ENCODE measurements at places on chromosomes 5 and 9.
A peak's percentile ranks its signal among the peaks of the same experiment; 100 is the strongest.

DNA sequence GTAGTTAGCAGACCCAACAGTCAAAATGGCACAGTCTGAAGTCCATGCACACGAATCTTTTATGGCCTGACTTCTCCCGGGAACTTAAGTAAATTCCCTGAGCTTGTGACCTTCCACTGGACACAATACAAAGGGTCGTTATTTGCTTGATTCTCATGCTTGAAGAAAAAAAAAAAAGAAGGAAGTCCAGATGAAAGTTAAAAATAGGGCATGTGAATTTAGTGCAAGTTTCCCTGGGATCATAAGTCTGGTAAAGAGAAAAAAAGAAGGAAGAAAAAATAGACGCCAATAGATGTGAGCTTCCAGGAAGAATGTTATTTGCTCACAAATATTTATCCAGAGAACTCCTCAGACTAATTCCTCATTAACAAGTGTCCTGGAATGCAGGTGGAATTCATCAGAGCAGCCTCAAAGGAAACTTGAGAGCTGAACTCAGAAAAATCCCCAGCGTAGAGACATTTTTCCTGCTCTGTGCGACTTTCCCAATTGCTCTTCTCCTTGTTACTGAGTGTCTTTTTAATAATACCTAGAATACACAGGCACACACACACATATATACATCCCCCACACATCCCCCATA is 616.3 kb downstream of the EBF1 start:
- no peak for DNase-seq

DNA sequence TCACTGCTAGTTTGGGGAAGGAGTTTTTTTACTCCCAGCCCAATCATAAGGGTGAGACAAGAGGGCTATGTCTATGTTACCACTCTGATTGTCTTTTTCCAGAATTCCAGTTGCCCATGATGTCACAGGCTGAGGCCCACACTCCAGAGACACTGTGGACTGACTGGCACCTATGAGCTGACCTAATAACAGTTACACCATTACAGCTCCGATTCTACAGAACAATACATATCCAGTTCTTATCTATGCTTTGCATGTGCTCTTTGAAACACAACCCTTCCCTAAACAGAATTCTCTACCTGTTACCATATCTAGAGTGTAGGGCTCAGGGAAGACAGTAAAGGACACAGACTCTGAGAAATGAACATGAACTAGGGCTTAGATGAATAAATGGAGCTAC is 45.7 kb upstream of the ALDOB start:
- DNase-seq, result no peak

- no peak for DNase-seq
These were observed 569.6 kb upstream of the TUSC1 start for GRCh38 chr9:26247861-26248260.

DNA sequence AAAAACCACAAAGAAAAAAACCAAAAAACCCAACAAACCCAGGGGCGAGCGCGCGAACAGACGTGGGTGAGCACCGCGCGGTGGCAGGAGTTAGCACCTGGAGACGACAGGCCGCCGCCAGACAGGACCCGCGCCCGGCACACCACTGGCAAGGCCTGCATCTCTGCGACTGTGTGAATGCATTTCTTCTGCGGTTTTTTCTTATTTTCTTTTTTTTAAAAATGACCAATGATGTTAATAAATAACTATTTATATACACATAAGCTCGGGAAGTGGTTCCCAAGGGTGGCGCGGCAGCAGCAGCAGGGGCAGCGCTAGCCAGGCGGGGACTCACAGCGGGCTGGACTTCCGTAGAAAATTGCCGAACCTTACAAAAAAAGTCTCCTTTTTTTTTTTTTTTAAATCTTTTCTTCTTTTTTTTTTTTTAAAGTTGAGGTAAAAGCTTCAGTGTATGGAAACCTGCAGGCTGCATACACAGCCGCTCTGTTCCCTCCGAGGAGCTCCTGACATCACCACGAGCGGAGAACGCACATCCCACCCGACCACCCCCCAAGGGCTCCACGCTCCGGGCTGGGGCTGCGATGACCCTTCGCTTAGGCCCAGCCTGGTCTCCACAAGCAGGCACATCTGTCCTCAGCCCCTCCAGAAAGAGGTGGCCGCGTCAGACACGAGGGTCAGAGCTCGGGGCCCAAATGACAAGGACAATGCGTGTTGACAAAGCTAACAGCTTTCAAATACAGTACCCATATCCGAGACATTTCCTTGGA is 7.4 kb downstream of the BRD3OS start:
- DNase-seq, result no peak

DNA sequence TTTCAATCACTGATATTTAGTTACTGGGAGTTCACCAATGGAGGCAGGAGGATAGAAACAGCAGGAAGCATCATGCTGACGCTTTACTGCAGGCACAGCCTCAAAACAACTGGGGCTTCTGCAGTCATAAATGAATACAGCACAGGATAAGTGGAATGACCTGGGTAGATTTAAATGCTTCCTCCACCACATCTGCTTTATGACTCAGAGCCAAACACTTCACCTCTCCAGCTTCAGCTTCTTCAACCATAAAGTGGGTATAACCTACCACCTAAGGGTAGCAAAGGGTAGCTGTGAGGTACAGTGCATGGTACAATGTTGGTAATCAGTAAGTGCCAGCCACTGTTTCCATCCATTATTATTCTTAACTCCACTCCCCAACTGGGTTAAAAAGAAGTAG is 28.4 kb downstream of the RASEF start:
- DNase-seq, result no peak

DNA sequence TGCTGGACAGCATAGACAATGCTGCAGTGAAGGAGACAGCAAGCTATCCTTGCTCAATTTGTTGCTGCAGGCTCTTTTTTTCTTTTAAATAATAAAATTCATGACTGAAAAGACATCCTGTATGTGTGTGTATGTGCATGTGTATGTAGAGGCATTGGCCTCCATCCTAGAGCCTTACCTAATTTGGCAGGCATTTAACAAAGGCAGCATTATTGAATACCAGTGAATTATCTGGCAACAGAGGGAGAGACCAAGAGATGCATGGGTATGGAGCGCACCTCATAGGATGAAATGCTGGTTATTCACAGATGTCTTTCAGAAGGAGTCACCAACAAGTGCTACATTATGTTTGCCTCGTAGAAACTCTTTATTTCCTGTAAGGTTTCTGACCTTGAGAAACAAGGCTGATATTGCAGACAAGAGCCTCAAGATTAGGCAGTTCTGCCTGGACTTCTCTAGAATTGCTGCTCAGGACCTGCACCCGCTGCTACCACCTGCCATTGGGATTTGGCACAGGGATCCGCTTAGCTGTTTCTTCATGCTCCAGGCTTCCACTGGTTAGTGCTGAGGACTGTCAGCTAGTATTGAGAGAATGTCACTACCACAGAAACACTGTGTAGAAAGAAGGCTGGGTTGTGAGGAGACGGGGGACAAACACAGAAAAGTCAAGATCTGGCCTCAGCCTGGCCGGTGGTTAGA is 247.7 kb upstream of the RFX3 start:
- DNase-seq, result no peak

DNA sequence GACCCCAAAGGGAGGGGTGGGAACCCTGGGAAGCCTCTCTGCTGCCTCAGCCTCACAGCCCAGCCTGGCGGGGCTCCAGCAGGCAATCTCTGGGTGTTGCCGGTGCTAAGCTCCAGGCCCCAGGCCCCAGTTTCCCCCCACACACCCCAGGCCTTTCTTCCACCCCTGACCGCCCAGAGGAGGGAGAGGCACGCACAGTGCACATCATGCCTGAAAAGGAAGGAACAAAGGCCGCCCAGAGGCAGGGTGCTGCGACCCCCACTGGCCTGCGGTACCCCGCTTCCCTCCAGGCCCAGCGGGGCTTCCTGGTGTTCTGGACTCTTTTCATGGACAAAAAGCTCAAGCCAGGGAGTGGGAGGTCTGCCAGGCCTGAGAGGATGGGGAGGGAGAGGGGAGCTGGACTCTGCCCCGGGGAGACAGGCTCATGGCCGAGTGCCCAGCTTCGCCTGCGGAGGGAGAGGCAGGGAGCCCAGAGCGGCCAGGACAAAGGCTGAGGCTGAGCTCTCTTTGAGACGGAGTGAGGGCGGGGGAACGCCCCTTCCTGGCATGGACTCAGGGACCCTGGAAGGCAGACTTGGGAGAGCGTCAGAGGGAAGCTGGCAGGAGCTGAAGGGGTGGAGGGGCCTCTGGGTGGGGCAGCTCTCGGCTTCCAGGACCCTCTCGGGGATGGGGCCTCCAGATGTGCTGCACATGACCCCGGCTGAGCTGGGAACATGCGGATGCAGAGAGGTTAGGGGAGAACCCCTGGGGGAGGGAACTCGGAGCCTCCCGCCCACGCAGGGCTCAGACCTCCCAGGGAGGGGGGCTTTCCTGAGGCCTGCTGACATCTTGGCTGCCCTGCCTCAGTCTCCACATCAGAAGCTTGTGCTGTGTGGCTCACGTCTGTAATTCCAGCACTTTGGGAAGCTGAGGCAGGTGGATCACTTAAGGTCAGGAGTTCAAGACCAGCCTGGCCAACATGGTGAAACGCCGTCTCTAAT is 1.8 kb upstream of the ENTPD2 start:
- DNase-seq, result peak; percentile 52

DNA sequence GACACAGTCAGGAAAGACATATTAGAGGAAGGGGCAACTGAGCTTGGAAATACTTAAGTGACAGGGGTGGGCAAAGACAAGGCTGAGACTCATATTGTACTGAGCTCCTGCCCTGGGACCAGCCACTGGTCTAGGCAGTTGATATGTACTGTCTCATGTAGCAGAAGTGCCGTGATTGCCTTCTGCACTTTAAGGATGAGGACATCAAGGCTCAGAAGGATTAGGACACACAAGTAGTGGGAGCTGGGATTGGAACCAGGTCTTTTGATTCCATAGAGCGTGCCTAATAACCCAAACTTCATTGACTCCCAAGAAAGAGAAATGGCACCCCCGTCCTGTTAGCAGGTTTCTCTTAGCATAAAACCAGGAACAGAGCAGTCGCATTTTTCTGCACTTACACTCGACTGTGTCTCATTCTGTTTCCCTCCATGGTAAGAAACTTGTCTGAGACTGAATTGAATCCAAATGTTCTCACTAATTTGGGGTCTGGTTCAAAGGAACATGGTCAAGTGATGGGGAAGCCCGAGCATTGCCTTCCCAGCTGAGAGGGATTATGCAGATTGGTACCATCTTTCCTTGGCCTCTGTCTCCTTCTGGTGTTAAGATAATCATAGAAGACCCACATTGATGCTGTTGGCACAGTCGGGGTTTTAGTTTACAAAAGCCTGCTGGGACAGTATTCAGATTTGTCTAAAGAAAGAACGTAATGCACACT is 70.4 kb downstream of the ANGPTL2 start:
- no peak for DNase-seq

GRCh38 chr9:108640230-108640629 is 215.6 kb downstream of the ACTL7B start:
- peak; percentile 72 for DNase-seq

GRCh38 chr5:132841305-132841704 is 10.9 kb upstream of the SHROOM1 start:
- no peak for DNase-seq
